ENCODE measurements at places on chromosomes 1 and 21.

DNA sequence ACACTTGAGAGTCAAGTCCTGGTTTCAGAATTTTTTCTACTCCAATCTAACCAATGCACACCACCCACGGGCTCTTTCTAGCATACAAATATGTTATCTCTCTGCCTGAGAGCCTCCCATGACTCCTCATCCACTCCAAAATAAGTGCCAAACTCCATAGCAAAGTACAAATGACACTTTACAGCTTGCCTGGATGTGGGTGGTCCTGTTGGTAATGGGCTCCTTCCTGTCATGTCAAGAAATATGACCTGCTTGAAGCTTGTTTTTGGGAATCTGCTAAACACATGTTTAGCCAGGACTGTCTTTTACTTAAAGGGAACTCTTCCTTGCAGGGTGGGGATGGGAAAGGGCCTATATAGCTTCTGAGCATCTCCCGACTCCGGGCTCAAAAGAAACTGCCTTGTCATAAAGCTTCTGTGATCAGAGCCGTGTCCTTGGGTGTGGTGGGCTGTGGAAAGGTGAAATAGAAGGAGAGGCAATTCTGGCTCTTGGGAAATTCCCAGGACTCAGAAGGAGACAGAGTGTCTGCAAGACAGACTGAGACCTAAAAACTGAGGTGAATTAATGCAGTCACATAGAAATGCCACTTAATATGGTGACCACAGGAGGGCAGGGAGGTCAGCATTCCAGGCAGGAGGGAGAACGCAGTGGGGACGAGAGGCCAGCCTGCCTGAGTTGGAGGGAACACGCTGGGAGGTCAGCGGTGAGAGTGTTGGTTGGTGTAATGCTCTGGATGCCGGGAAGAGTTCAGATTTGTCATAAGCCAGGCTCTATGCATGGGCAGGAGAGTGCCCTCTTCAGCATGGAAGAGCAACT lies 6.1 kb upstream of the IGFN1 start:
- DNase-seq = peak; percentile 63

DNA sequence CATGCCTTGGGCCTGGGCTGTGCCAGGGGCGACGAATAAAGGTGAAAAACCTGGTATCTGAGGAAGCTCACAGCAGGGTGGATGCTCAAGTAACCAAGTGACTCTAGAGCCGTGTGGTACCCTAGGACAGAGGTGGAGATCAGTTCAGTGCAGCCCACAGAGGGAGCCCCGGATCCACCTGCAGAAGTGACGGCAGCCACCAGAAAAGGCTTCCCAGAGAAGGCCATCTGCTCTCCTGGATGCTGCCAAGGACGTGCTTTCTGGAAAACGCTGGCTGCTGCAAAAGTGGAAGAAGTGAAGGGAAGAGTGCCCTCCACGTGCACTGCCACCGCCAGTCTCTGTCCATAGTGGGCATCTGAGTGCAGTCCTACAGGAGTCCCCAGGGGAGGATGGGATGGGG lies 27.7 kb downstream of the TMCO4 start:
- DNase-seq = no peak

GRCh38 chr1:54971317-54971791 lies 9.1 kb upstream of the TMEM61 start:
- no peak for DNase-seq

DNA sequence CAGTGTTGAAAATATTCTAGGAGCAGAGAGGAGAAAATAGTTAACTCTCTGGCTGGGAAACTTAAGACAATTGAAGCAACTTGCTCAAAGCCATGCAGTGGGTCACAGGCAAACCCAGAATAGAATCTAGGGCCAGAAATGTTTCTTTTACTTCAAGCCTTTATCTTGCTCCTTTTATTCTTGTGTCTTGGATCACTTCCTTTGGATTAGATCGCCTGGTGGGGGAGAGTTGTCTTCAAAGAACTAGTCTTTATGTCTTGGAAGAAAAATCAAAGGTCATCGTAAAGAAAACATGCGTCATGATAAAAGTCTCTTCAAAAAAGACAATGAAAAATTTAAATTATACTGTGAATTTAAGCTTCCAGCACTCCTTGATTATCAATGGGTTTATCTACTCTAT lies 493.6 kb upstream of the USP24 start:
- no peak for DNase-seq

GRCh38 chr1:78101514-78101913 lies 55.7 kb downstream of the GIPC2 start:
- peak; percentile 90 for DNase-seq

- no peak for DNase-seq
These were observed 69.8 kb upstream of the PGBD5 start for GRCh38 chr1:230495891-230496385.

DNA sequence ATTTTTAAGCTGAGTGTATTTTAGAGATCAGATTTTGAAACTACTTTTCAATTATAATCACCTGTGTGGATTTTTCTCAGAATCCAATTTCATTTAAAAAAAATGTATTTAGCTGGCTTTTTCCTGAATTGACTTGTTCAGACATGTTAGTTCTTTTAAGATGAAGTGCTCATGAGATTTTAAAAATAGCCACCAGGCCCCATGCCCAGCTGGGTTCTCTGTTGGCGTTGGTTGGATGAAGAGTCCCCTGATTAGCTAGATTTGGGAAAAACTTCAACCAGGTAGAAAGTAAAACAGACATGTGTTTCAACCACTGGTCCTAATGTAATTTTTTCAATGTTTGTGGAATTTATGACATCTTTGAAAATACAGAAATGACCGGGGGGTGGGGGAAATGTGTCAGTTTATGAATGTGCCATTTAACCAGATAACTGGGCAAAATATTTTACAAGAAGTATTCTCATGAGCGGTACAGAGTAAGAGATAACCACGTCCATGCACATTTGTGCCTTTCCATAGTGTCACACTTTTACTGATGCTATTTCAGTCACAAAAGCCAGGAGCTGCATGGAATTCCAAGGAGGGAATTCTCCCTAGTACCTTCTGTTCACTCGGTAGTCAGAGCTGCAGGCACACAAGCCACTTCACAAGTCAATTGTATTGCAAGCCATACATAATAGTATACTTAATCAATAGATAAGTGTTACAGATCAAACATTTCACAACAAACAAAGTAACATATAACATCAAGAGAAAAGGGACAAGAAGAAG lies 51.1 kb downstream of the KCNK1 start:
- no peak for DNase-seq

- no peak for DNase-seq
These were observed 1.5 kb downstream of the PHGDH start for GRCh38 chr1:119713039-119713748.

DNA sequence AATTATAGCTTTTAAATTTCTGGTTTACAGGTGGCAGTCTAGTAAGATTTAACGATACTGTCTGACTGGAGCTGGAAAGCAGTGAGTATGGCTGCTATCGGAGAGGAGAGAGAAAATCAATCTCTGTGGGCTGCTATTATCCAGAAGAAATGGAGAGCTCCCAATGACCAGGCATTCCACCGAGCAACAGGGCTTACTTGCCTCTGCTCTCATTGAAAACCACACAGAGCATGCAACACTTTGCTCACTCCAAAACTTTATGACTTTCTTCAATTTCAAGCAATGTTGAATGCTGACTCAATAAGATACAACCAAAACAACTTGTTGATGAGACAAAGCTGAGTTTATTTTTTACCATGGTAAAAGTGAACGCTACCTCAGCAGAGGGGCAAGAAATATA lies 337.0 kb upstream of the NCAM2 start:
- no peak for DNase-seq

DNA sequence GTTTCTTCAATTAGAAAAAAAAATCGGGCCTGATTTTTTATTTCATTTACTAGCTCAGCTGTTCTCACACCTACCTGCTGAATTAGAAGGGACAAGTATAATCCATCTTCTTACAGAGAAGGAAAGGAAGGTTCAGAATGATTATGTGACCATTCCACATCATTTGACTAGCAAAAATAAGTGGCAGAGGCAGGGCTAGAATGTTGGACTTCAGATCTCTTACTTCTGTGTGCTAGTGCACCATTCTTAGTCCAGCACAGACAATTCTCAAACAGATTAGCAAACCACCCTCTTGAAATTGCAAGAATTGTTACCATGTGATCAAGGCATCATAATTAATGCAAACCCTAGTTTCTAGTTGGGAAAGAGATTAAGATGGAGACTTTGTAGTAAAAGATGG lies 32.7 kb downstream of the CTH start:
- no peak for DNase-seq

DNA sequence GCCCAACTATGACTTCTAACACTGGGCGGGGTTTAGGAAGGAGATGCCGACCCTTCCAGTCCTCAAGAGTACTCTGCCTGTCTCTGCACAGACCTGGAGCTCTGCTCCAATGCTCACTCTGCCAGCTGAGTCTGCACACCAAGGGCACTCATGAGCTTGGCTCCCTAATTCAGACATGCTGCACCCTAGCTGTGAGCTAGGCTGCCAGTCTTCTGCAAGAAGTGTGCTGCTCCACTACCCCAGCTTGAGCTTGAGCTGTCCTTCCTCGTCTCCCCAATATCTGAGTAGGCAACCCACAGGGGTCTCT lies 13.2 kb downstream of the TP53BP2 start:
- no peak for DNase-seq

DNA sequence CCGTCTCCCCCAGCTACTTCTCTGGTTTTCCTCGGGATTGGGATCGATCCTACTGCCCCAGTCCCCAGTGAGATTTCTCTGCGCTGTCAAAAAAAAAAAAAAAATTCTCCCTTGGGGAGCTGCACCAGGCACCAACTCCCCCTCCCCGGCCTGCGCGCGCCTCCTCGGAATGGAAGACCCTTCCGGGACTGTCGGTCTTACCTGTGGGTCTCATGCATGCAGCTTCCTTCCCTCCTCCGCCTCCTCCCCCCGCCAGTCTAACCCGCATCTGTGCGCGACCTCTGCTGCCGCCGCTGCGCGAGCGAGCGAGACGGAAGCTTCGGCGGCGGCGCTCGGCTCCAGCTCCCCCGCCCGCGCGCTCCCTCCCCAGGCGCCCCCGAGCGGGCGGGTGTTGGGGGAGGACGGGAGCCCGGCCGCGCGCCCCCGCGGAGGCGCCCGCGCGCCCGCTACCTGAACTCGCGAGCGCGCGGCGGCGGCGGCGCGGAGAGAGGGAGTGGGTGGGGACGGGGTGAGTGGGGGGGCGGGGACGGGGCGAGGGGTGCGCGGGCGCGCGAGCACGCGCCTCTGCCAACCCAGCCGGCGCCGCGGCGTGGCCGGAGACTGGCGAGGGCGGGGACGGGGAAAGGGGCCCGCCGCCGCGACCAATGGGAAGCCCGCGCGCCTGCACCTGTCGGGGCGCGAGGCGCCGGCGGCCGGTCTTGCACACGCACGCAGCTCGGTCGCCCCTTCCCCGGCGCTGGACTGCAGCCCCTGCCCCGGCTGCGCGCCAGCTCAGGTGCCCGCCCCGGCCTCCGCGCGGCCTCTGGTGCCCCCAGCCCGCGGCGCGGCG lies at the start of gene SUSD4:
SUSD4 (minus strand) TSS at position 321 of the 829 bp plus-strand sequence. CDS start 751 bp downstream, outside the sequence.
- no peak for DNase-seq

DNA sequence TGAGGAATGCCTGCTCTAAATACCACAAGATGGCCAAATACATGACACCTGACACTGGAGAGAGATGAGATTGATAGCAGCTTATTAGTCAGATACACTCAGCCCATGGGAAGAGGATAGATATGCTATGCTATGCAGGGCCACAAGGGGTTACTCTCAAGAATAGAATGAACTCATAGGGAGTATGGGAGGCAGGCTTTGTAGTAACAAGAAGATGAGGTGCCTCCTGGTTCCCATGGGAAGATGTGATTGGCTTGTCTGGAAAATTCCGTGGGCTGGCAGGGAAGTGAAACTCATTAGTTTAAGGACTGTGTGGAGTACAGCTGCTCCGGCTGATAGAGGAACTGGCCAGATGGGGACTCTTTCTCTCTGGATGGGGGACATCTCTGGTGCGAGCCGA lies 16.5 kb downstream of the CCDC30 start:
- DNase-seq = no peak

DNA sequence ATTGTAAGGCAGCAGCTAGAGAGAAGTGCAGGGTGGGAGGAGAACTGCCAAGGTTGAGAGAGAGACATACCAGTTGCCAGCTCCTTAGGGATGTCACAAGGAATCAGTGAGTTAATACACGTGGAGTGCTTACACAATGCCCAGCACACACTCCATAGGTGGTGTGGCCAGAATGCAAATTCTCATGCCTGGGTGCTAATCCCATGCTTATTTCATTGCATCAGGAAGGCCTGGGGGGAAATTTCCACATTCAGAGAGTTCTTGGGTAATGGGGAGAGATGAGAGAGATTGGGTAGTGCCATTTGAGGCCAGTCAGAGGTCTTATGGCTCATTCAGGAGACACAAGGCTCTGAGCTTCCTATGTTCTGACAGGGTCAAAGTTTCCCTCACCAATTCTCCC lies 38.7 kb downstream of the GJA5 start:
- DNase-seq = no peak

GRCh38 chr1:14149431-14149830 lies 449.1 kb upstream of the KAZN start:
- no peak for DNase-seq

- no peak for DNase-seq
These were observed 26.3 kb downstream of the DUSP10 start for GRCh38 chr1:221715321-221716169.

DNA sequence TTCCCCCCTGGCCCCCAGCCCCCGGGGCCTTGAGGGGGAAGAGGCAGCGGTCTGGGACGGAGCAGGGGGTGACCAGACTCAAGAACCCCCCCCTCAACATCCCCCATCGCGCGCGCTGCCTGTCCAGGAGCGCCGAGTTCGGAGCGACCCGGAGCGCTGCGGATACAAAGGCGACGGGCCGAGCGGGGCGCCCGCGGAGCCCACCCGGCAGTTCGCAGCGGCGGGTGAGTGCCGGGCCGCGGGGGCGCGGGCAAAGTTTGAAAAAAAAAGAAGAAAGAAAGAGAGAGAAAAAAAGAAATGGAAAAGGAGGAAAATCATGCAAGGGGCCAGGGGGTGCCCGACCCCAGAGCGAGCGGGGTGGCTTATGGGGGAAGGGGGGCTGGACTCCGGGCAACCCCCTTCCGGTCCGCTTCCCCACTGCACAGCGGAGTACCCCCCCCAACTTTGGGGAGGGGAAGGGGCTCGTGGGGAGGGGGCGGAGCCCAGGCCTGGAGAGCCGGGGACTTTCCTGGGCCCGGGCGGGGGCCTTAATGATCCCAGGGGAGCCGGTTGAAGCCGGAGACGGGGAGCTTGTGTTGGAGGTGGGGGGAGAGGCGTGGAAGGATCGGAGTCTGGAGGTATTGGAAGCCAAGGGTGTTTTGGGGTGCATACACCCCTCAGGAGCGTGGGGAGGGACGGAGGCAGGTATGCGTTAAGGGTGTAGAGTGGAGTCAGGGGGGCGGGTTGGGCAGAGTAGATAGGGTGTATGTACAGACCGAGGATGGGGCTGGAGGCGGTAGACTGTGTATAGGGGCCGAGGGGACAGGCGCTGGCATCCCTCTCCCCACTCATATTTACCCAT lies 502 bp downstream of the VANGL2 start:
- no peak for DNase-seq
